ENCODE measurements at places on chromosomes 6 and 20. TPM values are rescaled to one million over a fixed set of nuclear protein-coding genes. Genes with fewer than 3 reads are reported as not detected.

The TNXB gene
- 3.4 TPM for total RNA-seq

DNA sequence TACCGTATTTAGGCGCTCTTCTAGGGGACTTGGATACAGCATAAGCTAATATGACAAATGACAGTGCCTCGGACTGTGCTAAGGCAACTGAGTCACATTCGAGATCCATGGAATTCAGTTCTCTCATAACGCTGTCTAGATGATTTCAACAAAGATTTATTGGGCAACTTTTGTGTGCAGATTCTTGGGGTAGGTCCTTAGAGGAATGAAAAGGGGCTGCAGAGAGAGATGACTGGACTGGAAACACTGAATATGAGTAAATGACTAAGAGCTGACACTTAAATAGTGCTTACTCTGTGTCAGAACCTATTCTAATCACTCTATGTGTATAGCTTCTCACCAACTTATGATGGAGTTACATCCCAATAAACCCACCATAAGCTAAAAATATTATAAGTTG, 36.4 kb upstream of the MARCKS start:
- peaks cover 13% of the 10 kb centered on the region for H3K27me3 ChIP-seq
- H3K4me1 ChIP-seq: no peaks in the 10 kb centered on the region
- no peaks in the 10 kb centered on the region for H3K36me3 ChIP-seq
- DNase-seq: no peak

DNA sequence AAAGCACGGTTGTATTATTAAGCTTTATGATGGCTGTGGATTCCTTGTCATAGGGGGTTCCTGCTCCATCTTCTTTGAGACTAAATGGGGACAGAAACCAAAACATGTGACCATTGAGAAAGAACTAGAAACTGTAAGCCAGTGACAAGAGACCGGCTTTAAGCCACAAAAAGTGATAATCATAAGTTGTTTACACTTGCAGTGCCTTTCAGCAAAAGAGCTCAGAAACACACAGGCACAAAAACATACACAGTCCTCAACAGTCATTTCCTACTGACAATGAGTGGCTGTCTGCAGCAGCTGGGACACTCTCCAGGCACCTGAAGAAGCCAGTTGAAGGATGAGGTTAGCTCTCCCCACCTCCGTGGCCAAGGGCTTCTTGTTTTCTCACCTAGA, 20.0 kb upstream of the UBE2J1 start:
- peak overlapping the region; percentile 5 for H3K4me3 ChIP-seq
- H3K36me3 ChIP-seq: no peaks in the 10 kb centered on the region
- H3K4me1 ChIP-seq: peaks cover 41% of the 10 kb centered on the region
- DNase-seq: peak; percentile 63

DNA sequence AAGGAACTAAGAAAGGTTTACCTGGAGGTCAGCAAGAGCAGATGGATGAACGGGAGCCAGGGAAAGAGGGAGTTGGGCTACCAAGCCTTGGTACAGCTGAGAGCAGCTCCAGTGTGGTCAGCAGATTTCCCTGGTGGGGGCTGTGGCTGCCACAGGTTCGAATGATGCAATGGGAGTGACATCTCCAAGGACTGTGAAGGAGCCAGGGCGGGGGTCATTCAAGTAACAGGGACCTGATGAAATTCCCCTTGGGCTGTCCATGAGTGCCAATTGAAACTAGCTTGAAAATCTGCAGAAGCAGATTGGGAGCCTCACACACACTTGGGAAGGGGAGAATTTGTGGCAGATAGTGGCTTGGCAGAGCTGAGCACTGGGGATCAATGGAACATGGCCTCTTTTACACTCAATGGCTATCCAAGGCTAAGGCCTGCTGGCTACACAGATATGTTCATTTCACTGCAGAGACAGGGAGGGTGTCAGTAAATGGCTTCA, 247.0 kb upstream of the ECI2 start:
- H3K36me3 ChIP-seq: no peaks in the 10 kb centered on the region
- H3K27me3 ChIP-seq: no peaks in the 10 kb centered on the region
- no peak overlapping the region for H3K4me3 ChIP-seq
- no peak overlapping the region for H3K27ac ChIP-seq

DNA sequence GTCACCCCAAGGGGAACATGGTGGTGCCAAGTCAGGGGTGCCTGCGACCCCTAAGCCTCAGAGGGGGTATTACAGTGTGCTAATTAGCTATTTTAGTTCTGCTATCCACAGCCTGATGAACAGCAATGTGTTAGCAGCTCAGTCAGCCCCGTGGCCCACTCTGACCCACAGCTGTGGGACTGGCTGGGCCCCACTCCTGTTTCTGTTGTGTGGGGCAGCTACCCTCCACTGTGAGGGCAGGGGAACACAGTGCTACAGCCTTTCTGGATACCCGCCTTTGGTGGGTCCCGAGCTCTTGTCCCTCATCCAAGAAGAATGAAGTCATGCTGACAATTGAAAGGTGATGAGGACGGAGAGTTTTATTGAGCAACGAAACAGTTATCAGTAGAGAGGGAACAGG, 152.5 kb upstream of the GGTLC1 start:
- H3K27ac ChIP-seq: no peak overlapping the region
- DNase-seq: no peak
- peaks cover 22% of the 10 kb centered on the region for H3K4me1 ChIP-seq
- H3K4me3 ChIP-seq: no peak overlapping the region

GRCh38 chr20:40218316-40218969, 470.6 kb downstream of the MAFB start:
- no peaks in the 10 kb centered on the region for H3K27me3 ChIP-seq
- H3K27ac ChIP-seq: no peak overlapping the region
- H3K36me3 ChIP-seq: no peaks in the 10 kb centered on the region
- no peak overlapping the region for H3K4me3 ChIP-seq

GRCh38 chr6:166633732-166634535, 6.9 kb upstream of the RPS6KA2 start:
- no peaks in the 10 kb centered on the region for H3K4me1 ChIP-seq
- H3K27me3 ChIP-seq: peaks cover 21% of the 10 kb centered on the region
- no peak for DNase-seq
- no peaks in the 10 kb centered on the region for H3K36me3 ChIP-seq
